HepG2 (cell line): ENCODE measurements at places on chromosomes 13 and 19. TPM values are rescaled to one million over a fixed set of nuclear protein-coding genes. Genes with fewer than 3 reads are reported as not detected.

DNA sequence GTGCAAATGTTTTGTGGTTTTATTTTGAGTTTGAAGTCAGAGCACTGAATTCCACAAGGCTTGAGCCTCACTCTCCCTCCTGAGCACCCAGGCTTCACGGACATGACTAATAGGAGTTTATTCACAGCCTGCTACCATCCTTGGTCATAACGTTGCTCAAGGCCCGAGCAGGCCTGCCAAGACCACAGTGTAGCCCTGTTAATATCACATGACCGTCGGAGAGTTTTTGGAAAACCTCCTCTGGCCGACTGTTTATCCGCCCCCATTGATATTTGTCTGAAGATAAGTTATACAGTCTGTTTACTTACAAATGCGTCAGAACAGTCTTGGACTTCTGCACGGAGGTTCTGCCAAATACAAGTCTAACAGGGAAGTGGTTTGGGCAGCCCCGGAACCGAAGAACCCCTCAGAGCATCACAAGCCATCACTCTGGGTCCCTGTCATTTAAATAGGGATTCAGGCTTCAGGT lies 89.9 kb downstream of the COL4A2 start:
- H3K27me3 ChIP-seq: peaks cover 48% of the 10 kb centered on the region
- H3K4me3 ChIP-seq: no peak overlapping the region
- DNase-seq: no peak

- no peaks in the 10 kb centered on the region for H3K27me3 ChIP-seq
- peaks cover 41% of the 10 kb centered on the region for H3K4me1 ChIP-seq
- no peak overlapping the region for H3K27ac ChIP-seq
- peak; percentile 41 for DNase-seq
- H3K4me3 ChIP-seq: no peak overlapping the region
Measured at GRCh38 chr13:48291730-48292129, 11.8 kb upstream of the RB1 start.

DNA sequence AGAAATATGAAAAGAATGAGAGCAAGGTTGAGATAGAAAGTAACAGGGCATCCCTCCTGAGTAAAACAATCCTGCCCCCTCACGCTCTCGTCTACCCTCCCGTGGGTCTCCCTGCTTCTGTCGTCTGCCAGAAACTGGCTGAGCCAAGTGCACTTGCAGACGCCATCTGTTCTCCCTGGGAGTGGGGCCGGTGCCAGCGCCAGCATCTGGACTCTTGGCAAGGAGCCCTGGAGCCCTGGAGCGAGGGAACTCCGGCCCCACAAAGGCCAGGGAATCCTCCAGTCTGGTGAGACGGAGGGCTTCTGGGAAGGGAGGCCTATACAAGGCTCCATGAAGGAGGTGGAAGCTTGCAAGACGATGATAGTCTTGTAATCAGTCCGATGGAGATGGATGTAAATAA lies 2.3 kb upstream of the TMEM91 start:
- H3K4me3 ChIP-seq: no peak overlapping the region
- DNase-seq: no peak

DNA sequence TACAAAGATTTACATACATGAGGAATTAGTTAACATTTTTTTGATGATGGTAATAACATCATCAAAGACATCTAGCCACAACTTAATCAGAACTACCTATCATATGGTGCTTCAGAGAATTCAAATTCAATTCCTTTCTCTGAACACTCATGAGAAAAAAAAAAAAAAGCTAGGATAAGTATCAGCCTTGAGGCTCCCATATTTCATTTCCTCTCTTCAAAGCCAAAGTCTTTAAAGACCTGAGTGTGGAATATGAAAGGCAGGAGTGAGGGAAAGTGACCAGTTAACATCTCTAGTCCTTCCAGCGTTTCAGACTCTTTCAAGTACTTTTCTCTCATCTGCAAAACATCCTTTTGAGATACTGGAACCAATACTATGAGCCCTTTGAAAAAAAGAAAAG lies 137.5 kb downstream of the DCLK1 start:
- no peak overlapping the region for H3K27ac ChIP-seq
- H3K36me3 ChIP-seq: no peaks in the 10 kb centered on the region
- H3K27me3 ChIP-seq: no peaks in the 10 kb centered on the region
- no peaks in the 10 kb centered on the region for H3K4me1 ChIP-seq

- no peaks in the 10 kb centered on the region; the same call in 2 of the 3 replicates for H3K27me3 ChIP-seq
- H3K4me1 ChIP-seq: no peaks in the 10 kb centered on the region
- no peak overlapping the region for H3K27ac ChIP-seq
Measured at GRCh38 chr13:106492588-106493475, 42.6 kb downstream of the EFNB2 start.

DNA sequence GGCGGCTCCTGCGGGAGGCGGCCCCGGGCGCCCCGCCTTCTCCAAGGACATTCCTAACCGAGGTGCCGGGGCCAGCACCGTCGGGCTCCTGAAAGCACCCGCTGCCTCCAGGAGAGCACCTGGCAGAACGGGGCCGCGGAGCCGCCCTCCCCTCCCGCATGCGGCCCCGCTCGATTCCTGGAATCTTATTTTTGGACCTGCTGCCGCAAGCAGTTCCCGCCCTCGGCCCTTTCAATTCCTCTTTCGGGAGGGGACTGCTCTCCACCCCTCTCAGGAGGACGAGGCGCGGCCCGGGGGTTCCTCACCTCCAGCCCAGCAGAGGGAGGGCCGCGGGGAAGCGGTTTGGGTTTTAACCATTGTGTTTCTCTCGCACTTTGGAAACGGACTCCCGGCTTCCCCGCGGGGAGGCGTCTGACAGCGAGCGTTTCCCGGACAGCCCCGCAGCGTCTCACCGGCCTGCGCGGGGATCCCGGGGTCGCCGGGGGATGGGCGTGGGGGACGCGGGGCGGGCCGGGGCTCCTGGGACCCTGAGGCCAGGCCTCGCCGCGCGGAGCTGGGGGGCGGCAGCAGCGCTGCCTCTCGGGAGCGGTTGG lies 849 bp downstream of the GAS6 start:
- peaks cover 30% of the 10 kb centered on the region for H3K4me1 ChIP-seq
- H3K4me3 ChIP-seq: no peak overlapping the region
- peaks cover 15% of the 10 kb centered on the region; the same call in 2 of the 3 replicates for H3K27me3 ChIP-seq
- no peak overlapping the region for H3K27ac ChIP-seq
- no peak for DNase-seq
- H3K36me3 ChIP-seq: no peaks in the 10 kb centered on the region

- H3K36me3 ChIP-seq: no peaks in the 10 kb centered on the region
- no peak for DNase-seq
- no peak within 1 kb of the TSS for H3K27ac ChIP-seq
- H3K4me1 ChIP-seq: no peaks in the 10 kb centered on the region
Measured at GRCh38 chr19:38433268-38433733, at the start of gene RYR1. Gene RYR1 (plus strand): TSS chr19:38433691. CDS start chr19:38433830, 139 bp downstream.

DNA sequence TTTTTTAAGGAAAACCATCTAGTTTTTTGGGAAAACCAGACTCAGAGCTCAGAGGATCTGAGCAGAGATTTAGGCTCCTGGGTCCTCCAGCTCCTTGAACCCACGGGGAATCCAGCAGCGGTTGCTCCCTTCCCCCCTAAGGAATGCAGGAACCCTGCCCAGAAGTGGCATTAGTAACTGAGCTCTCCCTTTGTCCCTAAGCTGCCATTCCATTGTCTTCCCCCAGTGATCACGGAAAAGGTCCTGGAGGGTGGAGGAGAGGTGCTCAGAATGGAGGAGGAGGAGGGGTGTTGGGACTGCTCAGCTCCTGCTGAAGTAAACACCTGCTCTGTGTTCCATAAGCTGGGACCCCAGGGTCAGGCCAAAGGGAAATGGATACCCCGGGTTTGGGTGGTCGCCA lies 16.8 kb upstream of the OR1M1 start:
- no peaks in the 10 kb centered on the region for H3K4me1 ChIP-seq
- DNase-seq: no peak
- no peak overlapping the region for H3K27ac ChIP-seq
- no peaks in the 10 kb centered on the region for H3K27me3 ChIP-seq
- no peak overlapping the region for H3K4me3 ChIP-seq

- H3K36me3 ChIP-seq: no peaks in the 10 kb centered on the region
- DNase-seq: no peak
- no peak overlapping the region for H3K27ac ChIP-seq
Measured at GRCh38 chr13:27978301-27978968, 9.3 kb upstream of the CDX2 start.

- no peaks in the 10 kb centered on the region for H3K27me3 ChIP-seq
- H3K4me1 ChIP-seq: no peaks in the 10 kb centered on the region
- DNase-seq: no peak
- no peak overlapping the region for H3K27ac ChIP-seq
- no peak overlapping the region for H3K4me3 ChIP-seq
Measured at GRCh38 chr13:71252184-71252704, 614.8 kb downstream of the DACH1 start.

GRCh38 chr19:4534836-4535658 lies at the start of gene PLIN5:
Gene PLIN5 (minus strand): TSS chr19:4535224. CDS start chr19:4534074, 1,150 bp downstream.
- peaks cover 78% of the 10 kb centered on the region for H3K4me1 ChIP-seq
- peak within 1 kb of the TSS; percentile 52 for H3K4me3 ChIP-seq
- H3K36me3 ChIP-seq: no peaks in the 10 kb centered on the region
- H3K27me3 ChIP-seq: no peaks in the 10 kb centered on the region; the same call in 2 of the 3 replicates
- peak within 1 kb of the TSS; percentile 38 for H3K27ac ChIP-seq

DNA sequence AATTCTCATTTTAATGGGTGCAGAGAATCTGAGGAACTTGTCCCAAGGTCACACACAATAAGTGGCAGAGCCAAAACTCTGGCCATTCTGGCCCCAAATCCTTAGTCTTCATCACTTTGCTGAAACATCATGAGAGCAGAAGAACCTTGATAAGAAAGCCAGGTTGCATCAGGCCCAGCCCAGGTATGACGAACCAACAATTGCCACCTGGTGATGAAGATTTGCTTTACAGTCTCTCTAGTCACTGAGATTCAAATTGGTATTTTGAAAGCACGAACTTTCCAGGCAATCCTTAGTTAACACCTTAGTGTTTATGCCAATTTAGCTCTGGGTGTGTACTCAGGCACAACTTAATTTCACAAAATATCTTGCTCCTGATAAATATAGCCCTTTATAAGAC lies 502.7 kb upstream of the HTR2A start:
- no peak overlapping the region for H3K4me3 ChIP-seq
- no peaks in the 10 kb centered on the region for H3K4me1 ChIP-seq
- H3K36me3 ChIP-seq: no peaks in the 10 kb centered on the region
- no peaks in the 10 kb centered on the region for H3K27me3 ChIP-seq

DNA sequence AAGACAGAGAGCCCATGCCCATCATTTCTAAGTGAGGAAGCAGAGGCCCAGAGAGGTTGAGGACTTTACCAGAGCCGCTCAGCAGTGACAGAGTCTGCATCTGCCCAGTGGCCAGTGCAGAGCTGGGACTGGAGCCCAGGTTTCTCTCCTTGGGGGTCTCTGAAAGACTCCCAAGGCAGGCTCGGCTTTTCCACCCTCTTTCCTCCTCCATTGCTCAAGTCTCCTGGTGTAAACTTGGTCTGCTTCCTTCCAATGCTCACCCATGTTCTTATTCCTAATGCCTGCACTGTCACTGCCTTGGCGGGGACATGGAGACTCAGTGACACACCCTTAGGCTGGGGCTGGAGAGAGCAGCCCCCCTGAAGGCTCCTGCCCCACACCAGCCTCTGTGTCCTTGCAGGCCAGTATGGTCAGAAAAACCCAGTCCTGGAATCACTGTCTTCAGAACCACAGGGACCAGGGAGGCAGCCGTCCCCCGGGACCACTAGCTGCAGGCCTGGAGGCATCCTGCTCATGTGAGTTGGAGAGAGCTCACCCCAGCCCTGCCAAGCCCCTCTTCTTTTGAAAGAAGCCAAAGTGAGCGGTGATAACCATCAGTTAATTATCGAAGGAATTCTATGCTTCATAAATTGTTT lies 211.0 kb upstream of the ZNF536 start:
- H3K4me1 ChIP-seq: no peaks in the 10 kb centered on the region
- H3K36me3 ChIP-seq: no peaks in the 10 kb centered on the region
- H3K4me3 ChIP-seq: no peak overlapping the region
- no peak overlapping the region for H3K27ac ChIP-seq
- DNase-seq: no peak

DNA sequence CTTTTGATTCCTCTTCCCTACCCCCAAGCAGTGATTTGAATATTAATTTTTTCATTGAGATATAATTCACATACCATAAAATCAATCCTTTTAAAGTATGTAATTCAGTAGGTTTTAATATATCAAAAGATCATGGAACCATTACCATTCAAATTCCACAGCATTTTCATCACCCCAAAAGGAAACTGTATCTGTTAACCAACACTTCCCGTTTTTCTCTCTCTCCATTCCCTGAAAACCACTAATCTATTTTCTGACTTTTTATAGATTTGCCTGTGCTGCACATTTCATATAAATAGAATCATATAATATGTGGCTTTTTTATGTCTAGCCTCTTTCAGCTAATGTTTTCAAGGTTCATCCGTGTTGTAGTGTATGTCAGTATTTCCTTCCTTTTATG lies 107.1 kb downstream of the PAN3 start:
- H3K27me3 ChIP-seq: no peaks in the 10 kb centered on the region
- no peaks in the 10 kb centered on the region for H3K4me1 ChIP-seq
- H3K4me3 ChIP-seq: no peak overlapping the region

The COL4A1 gene
- not detected in 2 replicates for total RNA-seq

The ZSCAN22 gene
- 2.5 and 3.1 TPM in 2 replicates for total RNA-seq

The PRR20B gene
- not detected in 2 replicates for total RNA-seq

The FXYD3 gene
- not detected in 2 replicates for total RNA-seq
